IPS DF 19.7 (cell line): ENCODE measurements at places on chromosomes 6 and 20.

GRCh38 chr6:109291902-109292301, 90.4 kb downstream of the CD164 start:
- DNase-seq = no peak

DNA sequence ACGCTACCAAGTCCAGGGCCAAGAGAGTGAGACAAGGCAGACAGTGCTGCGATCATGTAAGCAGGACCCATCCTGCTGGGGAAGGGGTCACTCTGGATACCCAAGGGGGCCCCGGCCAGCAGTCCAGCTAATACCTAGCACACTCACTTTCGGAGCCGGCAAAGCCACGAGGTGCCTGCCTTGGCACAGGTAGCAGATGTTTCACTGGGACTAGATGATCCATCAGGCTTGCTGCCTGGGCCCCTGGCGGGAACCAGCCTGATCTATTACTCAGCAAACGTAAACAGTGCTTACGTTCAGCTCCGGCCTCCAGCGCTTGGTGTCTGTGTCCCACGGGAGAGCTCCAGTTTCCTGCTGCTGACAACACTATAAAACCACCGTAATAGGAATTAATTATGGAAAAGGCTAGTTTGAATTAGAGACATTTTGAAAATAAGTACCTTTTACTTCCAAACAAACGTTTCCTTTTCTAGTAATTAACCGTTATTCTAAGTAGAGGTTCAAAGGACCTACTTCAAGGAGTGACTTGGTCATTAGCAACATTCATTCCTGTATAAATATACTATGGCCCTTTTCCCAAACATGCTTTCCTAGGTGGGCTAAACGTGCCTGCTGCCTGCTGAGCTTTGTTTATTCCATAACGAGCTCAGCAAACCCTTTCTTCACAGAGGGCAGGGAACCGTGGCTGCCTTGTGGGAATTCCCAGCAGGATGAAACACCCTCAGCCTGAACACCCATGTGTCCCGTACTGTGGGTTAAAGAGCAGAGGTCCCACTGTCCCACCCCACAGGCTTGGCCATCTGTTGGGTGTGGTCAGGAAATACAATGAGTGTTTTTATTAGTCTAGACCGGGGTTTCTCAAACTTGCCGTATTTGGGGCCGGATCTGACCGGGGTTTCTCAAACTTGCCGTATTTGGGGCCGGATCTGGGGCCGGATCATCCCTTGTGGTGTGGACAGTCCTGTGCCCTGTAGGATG, 18.4 kb downstream of the SLC22A23 start:
- no peak for DNase-seq

- DNase-seq = no peak
Measured at GRCh38 chr6:17101422-17102257, at the start of gene STMND1. Gene STMND1 (plus strand): TSS chr6:17102050. CDS start chr6:17102258, 208 bp downstream.

DNA sequence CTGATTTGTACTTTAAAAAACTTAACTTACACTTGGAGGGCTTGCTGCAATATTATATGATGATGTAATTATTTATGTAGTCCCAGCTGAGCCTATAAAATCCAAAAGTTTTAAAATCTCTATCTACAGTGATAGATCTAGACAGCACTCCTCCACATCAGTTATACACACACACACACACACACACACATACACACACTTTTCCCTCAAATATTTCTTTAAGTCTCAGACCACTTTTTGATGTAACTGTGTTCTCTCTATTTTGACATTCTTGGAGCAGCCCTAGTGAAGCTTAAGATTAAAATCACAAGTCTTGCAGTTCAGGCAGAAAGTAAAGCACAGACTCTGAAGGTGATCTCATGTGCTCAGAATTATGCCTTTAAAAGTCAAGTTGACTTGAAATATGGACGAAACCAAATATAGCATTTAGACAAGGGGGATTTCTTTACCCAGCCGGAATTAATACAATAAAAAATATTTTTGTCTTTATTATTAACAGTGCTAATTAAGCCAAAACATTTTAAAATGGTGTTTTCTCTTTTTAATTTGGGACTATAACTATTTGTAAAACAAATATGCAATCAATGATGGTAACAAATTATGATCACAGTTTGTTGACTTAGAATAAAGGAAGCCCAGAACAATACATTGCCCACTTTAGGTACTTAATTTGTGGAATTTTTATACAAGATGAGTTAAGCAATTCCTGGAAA, 63.5 kb upstream of the TMEM30A start:
- no peak for DNase-seq

DNA sequence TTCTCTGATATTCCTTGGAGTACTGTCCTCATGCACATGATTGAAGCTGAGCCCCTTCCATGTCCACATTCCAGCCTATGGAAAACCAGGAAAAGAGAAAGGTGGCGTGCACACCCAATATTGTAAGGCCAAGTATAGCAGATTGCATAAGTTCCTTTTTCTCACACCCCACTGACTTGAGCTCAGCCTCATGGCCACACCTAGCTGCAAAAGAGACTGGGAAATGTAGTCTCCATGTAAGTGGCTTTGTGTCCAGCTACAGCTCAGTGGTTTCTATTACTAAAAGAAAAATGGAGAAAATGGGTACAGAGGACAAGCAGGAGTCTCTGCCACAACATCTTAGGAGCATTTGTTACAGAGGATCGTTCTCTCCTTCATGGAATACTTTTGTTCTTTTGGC, 10.8 kb upstream of the UST start:
- no peak for DNase-seq

DNA sequence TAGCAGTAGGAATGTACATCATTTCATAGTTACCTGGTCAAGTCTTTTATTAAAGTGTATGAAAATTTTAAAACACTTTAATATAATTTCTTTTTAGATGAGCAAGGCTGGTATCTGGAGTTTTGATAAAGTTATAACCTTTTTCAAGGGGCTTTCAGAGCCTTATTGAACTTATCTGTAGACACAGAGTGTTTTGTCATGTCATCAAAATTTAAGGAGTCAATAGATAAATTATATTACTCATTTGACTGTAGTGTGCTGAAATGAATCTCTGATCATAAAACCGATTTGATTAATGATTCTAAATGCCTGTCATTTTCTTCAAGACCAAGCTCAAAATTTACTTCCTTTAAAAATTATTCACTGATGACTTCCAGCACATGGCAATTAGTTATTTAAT, 125.6 kb downstream of the ARID1B start:
- DNase-seq = no peak

GRCh38 chr20:5143851-5144250, 17.0 kb downstream of the CDS2 start:
- DNase-seq = no peak

DNA sequence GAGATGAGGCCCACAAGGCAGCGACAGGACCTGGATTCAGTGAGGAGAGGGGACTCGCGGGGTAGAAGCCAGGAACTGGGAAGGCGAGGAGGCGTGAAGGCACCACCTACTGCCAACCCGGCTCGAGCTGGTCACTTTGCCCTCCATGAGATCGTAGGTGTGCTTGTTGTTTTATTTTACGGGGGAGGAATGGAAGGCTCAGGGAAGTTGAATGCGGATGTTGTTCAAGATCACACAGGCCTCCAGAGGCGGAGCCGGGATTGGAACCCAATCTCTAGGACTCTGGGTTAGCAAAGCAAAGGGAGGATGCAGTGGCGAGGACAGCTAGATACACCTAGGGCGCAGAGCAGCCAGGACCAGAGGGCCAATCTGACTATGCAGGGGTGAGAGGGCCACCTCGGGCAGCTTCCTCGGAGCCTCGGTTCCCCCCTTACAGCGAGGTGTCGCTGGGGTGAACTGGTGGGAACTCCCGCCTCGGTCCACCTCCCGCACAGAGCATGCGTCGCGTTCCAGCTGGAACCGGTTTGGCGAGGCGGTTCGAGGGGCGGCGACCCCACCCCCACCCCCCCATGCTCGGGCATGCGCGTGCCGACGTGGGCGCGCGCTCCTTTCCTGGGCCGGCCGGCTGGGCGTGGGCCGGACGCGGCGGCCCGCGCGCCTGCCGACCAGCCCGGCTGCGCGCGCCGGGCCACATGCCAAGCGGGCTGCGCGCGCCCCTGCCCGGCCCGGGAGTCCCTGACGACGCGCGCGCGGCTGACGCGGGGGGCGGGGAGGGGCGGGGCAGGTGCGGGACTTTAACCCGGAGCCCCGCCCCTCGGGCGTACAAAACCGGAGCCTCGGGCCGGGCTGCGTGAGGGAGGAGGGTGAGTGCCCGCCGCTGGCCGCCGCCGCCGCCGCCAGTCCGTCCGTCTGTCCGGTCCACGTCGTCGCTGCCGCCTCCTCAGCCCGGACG, 80.4 kb upstream of the MYL9 start:
- DNase-seq = no peak

DNA sequence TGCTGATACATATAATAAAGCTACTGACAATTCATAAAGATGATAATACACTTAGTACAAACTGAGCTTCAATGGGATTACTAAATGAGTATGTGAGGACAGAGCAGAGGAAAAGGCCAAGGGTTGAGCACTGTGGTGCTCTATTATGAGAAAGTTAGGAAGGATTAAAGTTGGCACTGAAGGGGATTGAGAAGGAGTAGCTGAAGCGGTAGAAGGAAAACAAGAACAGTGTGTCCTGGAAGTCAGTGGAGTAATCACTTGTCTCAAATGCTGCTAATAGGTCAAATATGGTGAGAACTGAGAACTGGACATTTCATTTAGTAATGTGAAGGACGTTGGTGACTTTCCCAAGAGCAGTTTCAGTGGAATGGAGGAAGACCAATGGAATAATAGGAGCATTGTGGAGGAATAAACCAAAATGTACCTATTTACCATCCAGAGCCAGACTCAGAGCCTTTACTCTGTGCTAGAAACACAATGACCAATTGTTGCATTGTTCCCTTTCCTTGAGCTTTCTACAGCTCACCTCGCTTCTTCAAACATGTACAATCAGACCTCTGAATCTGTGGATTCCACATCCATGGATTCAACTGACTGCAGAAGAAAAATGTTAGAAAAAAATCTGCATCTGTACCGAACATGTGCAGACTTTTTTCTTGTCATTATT, 255.9 kb downstream of the LAMA2 start:
- no peak for DNase-seq

- no peak for DNase-seq
Measured at GRCh38 chr20:37342231-37343177, 3.4 kb upstream of the SRC start.

DNA sequence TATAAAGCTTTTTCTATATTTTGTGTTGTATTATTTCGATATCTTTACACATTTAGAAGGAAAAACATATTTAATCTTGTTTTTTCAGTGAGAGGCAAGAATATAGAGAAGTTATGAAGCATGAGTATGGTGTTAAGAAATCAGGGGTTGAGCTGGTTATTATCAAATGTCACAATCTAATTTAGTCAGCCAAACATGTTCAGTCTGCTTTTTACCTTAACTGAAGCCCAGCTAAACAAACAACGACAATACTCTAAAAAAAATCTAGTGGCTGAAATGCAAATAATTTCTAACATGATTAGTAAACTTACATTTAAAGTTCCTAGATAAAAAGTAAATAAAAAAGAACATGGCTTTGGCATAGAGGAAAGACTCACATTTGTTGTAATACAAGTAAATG, 433.8 kb upstream of the NRSN1 start:
- DNase-seq = no peak

DNA sequence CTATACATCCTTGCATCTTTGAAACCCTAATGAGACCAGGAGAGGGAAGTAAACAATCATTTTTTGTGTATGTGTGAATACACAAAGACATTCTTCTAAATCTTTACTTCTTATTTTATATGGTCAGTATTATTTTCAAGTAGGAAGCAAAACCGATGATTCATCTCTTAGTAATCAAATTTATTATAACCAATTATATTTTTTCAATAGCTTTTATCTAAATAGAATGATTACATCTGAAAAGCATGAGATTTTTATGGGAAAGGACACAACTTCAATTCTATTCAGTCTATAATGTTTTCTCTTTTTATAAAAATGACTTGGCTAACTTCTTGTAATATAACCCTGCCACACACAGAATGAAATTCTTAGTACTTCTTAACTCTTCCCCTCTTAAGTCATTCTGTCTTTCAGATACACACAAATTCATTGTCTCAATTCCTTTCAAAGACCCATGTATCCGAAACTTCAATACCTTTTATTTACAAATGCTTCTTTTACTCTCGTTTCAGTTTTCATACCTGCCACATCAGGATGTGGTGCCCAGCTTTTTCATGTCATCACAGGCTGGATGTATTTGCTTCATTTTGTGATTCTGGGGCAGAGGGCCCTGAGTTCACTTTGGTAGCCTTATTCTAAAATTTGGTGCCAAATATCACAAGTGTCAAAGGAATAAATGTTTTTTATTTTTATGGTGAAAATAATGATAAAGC, 227.0 kb downstream of the PHF3 start:
- DNase-seq = no peak

GRCh38 chr6:104597541-104598050, 262.1 kb downstream of the HACE1 start:
- DNase-seq = no peak

DNA sequence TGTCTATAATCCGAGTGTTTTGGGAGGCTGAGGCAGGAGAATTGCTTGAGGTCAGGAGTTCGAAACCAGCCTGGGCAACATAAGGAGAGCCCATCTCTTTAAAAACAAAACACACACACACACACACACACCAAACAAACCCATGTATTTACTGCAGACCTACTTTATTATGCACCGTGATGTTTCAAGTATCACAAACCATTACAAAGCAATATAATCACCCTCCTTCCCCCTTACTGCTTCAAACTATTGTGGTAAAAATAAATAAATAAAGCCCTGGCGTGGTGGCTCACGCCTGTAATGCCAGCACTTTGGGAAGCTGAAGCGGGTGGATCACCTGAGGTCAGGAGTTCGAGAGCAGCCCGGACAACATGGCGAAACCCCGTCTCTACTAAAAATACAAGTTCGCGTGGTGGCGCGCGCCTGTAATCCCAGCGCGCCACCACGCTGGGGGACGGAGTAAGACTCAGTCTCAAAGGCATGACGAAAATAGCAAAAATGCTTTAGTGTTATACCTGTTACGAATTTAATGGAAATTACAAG, 1.5 kb downstream of the TBCC start:
- no peak for DNase-seq

- no peak for DNase-seq
Measured at GRCh38 chr20:61340157-61340556, 88.1 kb downstream of the CDH4 start.

DNA sequence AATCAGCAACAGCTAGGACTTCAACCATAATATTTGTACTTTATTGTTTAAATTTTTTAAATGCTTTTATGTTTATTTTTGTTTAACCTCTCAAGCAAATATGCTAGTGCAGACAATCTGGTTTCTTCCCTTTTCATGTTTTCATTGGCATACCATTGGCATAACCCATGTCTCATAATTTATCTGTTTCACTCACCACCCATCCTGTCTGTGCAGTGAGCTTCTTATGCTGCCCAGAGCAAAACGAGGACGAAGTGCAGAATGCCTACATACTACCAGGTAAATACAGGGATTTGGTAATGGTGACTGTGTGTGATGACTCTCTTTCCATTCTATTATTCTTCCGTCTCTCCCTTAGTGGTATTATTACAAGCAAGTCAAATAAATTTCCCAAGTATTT, 361.4 kb upstream of the KCNQ5 start:
- DNase-seq = no peak

DNA sequence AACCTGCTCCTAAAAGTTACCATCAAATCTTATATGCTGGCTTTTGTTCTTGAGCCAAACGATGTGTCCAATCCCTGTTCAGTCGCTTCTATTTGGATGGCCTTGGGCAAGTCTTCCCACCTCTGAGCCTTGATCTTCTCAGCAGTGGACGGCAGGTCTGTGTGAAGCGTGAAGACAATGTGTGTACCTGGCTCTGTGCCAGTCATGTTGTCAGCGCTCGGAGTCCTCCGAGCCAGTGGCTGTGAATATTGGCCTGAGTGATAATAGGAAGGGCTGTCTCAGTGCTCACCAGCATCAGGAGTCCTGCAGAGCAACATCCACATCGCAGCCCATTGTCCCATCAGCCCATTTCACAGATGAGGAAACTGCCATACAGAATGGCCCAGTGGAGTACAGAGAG, 219.0 kb downstream of the CDC5L start:
- no peak for DNase-seq
